Pons (tissue), 1 donor: ENCODE measurements at places on chromosomes 7 and 10.
A peak's percentile ranks its signal among the peaks of the same experiment; 100 is the strongest.

DNA sequence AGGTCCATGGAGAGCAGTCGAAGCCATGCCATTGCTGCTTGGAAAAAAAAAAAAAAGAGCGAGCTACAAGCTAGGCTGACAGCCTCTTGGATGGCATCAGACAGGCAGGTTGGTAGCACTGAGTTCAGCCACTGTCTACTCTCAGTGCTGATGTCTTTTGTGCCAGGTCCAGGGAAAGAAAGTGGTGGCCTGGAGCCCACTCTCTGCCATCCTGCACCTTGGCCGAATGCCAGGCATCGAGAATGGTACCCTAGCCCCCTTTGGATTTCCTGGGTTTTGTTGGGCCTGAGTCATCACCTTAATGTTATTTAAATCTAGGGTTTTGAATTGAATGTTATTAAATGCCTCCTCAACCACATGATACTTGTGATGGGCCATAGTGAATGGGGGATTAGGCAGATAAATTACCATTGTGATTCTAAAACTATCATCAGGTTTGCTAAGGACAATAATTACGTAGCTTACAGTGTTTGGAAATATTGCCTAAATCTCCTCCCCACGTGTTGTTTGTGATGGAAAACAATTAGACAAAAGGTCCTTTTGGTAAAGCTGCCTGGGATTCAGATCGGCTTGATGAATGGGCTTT lies 195.7 kb upstream of the GPR26 start:
- peak; percentile 3 for DNase-seq

GRCh38 chr10:130463876-130464364 lies 327.7 kb downstream of the GLRX3 start:
- no peak for DNase-seq

- no peak for DNase-seq
Observed at GRCh38 chr10:62625484-62625883, 179.0 kb upstream of the ADO start.

- no peak for DNase-seq
Observed at GRCh38 chr10:91820144-91820543, 21.9 kb downstream of the TNKS2 start.

DNA sequence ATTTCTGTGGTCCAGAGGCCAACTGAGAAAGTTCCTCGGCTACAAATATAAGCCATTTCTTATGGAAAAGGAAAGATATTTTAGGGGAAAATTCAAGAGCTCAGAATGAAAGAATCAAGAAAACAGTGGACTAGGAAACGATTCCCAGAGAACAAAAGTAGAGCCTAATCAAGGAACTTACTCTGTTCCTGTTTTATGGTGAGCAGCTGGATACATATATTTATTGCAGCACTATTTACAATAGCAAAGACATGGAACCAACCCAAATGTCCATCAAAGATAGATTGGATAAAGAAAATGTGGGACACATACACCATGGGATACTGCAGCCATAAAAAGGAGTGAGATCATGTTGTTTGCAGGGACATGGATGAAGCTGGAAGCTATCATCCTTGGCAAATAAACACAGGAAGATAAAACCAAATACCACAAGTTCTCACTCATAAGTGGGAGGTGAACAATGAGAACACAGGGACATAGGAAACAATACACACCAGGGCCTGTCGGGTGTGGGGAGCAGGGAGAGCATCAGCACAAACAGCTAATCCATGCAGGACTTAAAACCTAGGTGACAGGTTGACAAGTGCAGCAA lies 298.7 kb downstream of the THSD7A start:
- DNase-seq: no peak

GRCh38 chr10:132534391-132535064 lies 3.1 kb upstream of the INPP5A start:
- no peak for DNase-seq

- DNase-seq: no peak
Observed at GRCh38 chr10:3701491-3701890, 83.5 kb downstream of the KLF6 start.

DNA sequence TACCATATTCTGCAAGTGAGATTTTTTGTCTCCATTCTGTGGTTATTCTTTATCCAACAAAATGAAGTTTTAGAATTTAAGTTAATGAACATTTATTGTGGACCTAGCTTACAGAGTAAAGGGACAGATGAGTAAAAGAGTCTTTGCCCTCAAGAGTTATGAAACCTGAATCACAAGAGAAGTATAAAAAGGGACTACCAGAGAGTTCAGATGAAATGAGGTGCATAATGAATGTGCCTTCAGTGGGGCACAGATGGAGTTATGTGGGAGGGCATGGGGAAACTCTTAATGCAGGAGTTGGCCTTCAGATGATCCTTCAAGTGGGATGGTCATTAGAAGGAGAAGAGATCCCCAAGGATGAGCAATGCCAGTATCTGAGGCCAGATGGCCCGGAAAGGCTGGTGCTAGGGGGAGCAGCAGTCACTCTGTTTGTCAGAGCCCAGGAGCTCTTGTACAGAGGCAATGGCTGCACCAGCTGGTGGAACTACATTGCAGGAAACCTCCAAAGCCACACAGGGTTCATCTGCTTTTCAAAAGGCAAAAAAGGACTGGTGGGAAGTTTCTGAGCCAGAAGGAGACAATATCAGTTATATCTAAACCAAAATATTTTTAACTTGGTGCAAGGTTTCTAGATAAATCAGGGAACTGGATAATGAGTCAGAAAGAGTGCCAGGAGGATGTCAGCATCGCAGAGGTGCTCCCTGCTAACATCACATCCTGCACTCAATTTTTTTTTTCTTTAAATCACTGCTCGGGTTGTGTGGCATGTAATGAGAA lies 162.0 kb downstream of the KLF6 start:
- DNase-seq: no peak

- peak; percentile 75 for DNase-seq
Observed at GRCh38 chr10:11330383-11331045, 280.9 kb downstream of the USP6NL start.

- DNase-seq: no peak
Observed at GRCh38 chr7:158500651-158501052, 87.0 kb downstream of the PTPRN2 start.

DNA sequence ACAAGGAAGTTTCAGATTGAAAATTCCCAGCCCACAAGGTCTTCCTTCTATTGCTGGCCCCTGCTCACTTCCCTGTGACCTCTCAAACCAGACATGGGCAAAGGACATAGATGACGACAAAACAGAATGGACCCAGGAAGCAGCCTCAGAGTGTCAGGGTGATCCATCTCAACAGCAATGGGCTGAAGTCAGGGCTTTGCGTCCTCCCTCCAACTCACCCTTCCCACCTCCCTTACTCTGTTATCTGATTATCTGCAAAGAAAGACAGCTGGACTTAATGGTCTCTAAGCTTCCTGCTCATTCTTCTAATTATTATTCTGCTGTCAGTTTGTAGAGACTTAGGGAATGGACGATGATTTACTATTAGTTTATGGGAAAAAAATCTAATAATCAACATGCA lies 115.9 kb downstream of the PIP4K2A start:
- no peak for DNase-seq

DNA sequence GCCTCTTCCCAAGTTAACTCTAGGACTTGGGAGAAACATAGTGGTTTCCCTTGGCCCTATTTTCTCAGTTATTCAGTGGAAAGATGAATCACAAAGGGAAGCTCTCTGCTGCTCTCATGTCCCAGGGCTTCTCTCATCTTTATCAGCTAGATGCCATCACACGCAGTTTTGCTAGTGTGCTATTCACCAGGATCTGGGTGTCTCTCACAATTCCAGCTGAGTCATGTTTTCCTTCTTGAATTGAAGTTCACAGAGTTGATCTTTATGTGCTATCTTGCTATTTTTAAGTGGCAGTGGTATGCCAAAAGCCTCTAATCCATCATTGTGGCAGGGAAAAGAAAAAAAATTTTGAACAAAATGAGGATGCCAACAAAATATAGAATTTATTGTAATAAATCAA lies 101.3 kb downstream of the TWIST1 start:
- DNase-seq: no peak

GRCh38 chr7:130932088-130932487 lies 198.1 kb upstream of the KLF14 start:
- no peak for DNase-seq

GRCh38 chr7:141949451-141949850 lies 2.7 kb upstream of the CLEC5A start:
- DNase-seq: no peak
